ENCODE measurements at places on chromosomes 12 and 14.

DNA sequence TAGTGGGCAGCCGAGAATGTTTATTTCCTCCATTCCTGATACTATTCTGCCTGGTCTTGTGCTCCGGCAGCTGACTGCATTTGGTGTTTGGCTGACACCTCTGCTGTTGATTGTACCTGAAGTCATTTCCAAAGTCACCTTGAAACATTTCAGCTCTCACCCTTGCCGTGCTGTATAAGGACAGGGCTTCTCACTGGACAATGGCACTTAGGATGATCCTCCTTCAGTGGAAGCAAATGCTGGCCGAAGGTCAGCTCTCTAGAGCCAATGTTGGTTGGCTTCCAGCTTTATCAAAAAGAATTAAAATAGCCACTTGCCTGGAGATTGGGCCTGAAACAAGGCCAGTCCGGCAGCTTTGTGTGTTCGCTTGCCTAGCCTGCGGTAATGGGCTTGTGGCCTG is 44.0 kb downstream of the ACACB start:
- no peak for DNase-seq

DNA sequence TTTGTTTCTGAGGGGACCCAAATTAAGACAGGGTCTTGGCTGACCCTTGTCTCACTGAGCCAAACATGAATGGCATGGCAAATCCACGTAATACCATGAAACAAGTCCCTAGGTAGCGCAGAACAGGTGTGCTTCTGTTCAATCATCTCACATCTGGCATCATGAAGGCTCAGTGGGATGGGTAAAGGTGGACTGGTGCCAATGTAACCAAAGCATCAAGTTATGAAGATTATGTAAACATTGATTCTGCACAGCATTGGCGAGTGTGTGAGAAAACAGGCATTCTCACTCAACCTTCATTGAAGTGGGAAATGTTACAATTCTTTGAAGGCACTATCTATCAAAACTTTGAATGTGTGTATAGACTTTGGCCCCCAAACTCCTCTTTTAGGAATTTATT is 41.9 kb downstream of the PTGER2 start:
- DNase-seq: no peak

DNA sequence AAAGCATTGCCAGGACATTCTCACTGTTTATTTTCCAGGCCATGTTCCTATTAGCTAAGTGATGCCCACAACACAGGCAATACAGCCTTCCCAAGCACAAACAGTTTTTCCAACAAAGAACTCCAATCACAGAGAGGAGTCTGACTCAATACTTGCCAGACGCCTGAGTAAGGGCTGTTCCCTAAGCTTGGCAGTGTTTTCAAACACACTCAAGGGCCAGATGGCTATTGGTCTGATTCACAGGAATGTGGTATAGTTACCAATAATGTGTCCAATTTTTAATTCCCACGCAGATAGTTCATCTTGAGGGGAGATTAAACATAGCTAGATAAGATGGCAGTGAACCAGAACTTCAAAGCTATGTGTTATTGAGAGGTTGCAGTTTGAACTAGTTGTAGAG is 381.0 kb downstream of the SNAPC1 start:
- no peak for DNase-seq

- DNase-seq: no peak
Observed at GRCh38 chr12:80033448-80033847, 65.9 kb upstream of the OTOGL start.

- no peak for DNase-seq
Observed at GRCh38 chr14:36238666-36239363, 62.3 kb upstream of the PTCSC3 start.

DNA sequence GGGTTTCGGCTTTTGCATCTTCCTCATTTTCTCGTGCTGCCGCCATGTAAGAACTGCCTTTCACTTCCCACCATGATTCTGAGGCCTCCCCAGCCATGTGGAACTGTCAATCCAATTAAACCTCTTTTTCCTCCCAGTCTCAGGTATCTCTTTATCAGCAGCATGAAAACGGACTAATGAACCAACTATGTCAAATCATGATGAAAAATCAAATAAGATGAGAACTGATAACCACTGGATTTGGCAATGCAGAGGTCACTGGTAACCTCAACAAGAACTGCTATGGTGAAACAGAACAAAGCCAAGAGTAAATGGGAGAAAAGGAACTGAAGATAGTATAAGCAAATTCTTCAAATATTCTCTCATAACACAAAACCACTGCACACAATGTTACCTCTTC is 6.0 kb downstream of the EML5 start:
- DNase-seq: no peak

DNA sequence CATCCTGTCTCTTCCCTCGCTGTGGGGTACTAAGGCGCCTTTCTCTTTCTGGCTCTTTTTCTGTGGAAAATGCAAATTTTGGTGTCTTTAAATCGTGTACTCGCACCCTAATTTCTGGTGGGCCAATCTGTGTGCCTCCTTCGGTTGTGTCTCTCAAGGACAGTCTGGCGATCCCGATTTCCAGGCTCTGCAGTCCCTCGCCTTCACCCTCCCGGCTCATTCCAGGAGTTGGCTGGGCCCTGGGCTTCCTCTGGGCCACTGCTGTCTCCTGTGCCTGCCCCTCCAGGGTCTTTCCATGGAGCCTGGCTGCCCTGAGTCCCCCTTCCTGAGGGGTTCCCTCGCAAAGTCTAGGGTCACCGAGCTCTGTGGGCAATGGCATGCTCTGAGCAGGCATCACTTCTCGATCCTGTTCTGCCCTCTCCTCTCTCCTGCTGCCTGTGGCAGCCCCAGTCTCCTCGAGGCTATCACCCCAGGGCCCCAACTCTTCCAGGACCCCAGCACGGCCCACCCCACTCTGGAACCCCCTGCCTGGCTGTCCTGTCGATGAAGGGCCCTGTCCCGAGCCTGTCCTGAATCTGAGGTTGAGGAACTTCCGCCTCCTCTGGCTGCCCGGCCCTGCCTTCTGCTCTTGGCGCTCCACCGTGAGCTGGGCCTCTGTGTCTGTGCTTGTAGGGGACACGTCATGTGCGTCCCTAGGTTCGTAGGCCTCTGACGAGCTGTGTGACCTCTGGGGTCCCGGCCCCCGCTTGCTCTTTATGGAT is 24.1 kb downstream of the AHNAK2 start:
- DNase-seq: no peak

GRCh38 chr12:51620448-51620847 is 29.4 kb downstream of the SCN8A start:
- no peak for DNase-seq

DNA sequence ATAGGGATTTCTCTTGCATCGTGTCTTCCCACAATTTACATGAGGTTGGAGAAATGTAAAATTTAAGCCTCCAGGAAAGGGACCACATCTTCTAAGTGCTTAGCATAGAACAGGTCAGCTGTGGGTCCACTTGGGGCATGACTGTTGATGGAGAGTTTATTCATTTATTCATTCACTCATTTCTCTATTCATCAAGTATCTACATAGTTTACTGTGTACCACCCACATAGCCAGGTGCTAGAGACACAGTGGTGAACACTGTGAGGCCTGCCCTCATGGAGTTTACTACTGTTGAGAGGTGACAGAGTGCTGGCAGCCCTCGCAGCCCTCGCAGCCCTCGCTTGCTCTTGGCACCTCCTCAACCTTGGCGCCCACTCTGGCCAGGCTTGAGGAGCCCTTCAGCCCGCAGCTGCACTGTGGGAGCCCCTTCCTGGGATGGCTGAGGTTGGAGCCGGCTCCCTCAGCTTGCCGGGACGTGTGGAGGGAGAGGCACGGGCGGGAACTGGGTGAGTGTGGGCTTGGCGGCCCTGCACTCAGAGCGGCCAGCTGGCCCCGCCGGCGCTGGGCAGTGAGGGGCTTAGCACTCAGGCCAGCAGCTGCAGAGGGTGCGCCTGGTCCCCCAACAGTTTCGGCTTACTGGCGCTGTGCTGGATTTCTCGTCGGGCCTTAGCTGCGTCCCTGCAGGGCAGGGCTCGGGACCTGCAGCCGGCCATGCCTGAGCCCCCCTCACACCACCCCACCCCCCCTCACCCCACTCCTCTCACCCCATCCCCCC is 1.7 kb upstream of the JPH4 start:
- DNase-seq: no peak

- DNase-seq: no peak
Observed at GRCh38 chr14:71645656-71646055, 286.6 kb upstream of the RGS6 start.

DNA sequence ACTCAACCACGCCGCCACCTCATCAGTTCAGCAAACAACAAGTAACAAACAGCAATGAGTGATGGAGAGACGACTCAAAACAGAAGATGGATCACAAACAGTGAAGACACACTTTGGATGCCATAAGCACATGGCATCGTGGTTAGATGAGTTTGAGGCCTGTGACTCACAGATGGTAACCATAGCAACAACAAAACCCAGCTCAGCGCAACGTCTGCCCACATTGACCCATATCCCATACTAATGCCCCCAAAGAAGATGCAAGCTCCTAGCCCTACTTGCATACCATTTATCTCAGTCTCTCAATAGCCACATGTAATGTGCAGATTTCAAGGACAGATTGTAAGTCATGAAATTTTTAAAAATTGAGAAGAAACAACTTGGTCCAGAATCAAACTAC is 1322.3 kb upstream of the TMEM132C start:
- DNase-seq: no peak

GRCh38 chr14:50260511-50260910 is 29.1 kb upstream of the SOS2 start:
- DNase-seq: no peak

DNA sequence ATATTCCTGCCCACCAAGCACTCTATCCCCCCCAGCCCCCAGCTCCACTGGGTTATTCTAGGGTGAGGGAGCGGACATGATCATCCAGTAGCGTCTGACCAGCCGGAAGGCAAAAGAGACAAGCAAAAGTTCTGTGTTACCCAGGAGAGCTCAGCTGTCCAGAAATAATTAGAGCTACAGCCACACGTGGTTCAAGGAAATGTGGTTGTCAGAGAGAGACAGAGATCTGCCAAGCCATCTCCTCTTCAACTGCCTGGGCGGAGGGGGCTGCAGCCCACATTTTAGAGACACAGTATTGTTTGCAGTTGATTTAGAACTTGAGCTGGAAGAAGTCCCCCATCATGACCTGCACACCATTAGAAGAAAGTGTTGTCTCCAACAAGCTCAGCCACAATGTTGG is 30.4 kb downstream of the DAO start:
- no peak for DNase-seq

- DNase-seq: no peak
Observed at GRCh38 chr12:14986449-14986848, 13.6 kb downstream of the PDE6H start.

DNA sequence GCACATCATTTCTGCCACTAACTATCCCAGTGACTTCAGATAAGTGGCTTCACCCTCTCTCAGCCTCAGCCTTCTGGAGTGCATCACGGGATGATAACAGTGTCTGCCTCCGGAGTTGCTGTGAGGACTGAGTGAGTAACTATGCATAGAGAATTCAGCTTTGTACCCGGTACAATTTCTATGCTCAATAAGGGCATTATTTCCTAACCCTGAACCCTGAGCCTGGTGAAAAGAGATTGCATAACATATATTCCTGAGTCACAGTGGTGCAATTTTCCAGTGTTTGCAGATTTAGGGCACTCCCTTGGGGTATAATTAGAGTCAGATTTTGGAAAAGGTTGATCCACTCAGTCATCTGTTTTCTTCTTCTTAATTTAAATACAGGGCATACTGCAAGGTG is 181.1 kb downstream of the PTPN11 start:
- DNase-seq: no peak

DNA sequence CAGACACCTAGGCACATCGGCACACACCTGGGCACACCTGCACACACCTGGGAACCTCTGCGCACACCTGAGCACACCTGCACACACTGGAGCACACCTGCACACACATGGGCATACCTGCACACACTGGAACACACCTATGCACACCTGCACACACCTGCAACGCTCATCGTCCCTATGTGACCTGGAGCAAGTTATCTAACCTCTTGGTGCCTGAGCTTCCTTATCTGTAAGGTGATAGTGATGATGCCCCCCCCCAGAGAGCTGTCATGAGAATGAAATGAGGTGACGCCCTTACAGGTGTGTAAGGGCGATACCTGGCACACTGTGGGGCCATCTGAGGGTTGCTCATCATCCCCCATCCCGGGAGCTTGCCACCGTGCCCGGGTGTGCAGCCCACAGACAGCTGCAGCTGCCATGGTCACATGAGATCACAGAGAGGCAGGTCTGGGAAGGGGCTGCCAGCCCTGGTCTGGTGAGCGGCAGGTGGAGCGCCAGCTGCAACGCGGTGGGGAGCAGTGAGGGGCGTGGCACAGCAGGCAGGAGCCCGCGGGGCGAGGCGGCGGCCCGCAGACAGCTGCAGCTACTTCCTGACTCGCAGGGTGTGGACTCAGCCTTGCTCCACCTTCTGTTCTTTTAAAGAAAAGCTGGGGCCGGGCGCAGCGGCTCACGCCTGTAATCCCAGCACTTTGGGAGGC is 59.9 kb upstream of the FBRSL1 start:
- no peak for DNase-seq

DNA sequence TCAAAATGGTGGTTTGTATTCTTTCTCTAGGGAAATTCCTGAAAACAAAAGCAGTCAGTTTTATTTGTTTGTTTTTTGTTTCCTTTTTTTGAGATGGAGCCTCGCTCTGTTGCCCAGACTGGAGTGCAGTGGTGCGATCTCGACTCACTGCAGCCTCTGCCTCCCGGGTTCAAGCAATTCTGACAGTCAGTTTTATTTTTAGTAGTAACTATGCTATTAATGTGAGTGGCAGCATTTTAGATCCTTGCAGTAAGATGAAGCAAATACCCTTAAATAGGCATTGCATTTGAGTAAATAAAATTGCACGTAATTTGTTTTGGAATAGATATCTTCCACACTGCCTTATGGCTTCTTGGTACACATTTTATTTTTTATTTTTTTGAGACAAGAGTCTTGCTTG is 23.6 kb downstream of the YY1 start:
- no peak for DNase-seq

- no peak for DNase-seq
Observed at GRCh38 chr12:60114169-60114568, 518.3 kb downstream of the SLC16A7 start.

DNA sequence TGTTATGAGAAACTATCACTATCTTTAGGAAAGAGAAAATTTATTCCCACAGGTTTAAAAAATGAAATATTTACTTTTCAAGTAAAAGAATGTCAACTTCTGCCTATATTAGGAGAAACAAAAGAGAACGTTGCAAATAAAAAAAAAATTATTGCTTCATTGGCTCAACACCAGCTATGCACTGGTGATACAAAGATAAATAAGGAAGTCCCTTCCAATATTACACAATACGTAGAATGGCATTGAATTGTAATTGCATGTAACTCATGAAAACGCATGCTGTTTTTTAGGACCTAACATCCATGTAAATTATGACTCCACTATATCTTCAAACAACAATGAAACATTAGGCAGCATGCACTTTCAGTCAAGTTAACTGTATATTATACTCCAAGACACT is 56.4 kb upstream of the RERGL start:
- DNase-seq: no peak

DNA sequence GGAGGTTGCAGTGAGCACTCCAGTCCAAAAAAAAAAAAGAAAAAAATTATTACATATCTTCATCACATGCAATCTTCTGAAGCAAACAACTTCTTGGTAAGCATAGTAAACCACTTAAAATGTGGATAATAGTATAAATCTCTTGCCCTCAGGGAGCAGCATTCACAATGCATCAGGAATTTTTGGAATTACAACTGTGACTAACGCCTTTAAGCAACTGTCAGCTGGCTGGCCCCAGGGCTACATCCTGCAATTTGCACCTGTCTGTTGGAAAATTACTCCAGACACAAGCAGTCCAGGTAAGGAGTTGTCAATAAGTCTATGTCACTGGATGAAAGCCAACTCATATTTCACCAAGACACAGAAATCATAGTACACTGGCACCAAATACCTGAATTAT is 5.5 kb upstream of the SLC7A7 start:
- no peak for DNase-seq

- no peak for DNase-seq
Observed at GRCh38 chr14:44508834-44509233, 1.8 kb upstream of the FSCB start.

All from anterior cingulate cortex (tissue), 58 donors.